Spinal cord (tissue), 10 donors: ENCODE measurements at places on chromosomes 11 and 22.

- DNase-seq, result no peak
Observed at GRCh38 chr11:18352581-18352980, 30.2 kb downstream of the GTF2H1 start.

GRCh38 chr22:46303347-46303965 is 6.8 kb downstream of the GTSE1 start:
- no peak for DNase-seq

- DNase-seq, result peak; percentile 20
Observed at GRCh38 chr11:68584097-68584496, 100.2 kb upstream of the GAL start.

- no peak for DNase-seq
Observed at GRCh38 chr11:33259869-33260268, 2.7 kb downstream of the HIPK3 start.

GRCh38 chr11:90204832-90205646 is 17.8 kb downstream of the CHORDC1 start:
- peak; percentile 21 for DNase-seq

GRCh38 chr11:21771097-21771496 is 421.8 kb upstream of the ANO5 start:
- DNase-seq, result peak; percentile 67

GRCh38 chr22:20026996-20027601 is 6.2 kb downstream of the TANGO2 start:
- DNase-seq, result no peak

DNA sequence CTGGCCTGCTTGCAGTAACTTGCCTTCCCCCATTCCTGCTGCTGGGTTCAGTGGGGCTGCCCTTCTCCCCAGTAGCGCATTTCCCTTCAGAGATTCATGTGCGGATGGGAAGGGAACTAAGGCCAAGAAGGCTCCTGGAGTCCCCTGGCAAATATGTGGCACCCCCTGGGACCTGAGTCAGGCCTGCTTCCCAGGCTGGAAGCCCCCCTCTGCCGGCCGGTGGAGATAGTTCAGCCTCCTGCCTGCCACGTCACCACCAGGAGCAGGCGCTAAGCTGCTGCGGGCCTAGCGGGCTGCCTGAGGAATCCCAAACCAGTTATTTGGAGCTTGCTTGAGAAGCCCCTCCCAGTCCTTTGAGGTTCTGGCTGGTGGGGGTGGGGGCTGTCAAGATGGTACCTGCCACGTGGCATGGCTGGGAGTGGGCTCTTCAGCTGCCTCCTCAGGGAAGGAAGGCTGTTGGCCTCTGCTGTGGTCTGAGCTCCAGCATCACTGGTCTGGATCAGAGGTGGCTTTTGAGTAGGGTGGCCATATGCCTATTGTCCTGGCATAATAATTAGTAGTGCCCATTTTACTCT is 2.0 kb downstream of the SERPINH1 start:
- no peak for DNase-seq

GRCh38 chr11:8913961-8914660 is 3.1 kb downstream of the AKIP1 start:
- DNase-seq, result peak; percentile 90

GRCh38 chr22:45397806-45398205 is 15.6 kb downstream of the SMC1B start:
- DNase-seq, result no peak

DNA sequence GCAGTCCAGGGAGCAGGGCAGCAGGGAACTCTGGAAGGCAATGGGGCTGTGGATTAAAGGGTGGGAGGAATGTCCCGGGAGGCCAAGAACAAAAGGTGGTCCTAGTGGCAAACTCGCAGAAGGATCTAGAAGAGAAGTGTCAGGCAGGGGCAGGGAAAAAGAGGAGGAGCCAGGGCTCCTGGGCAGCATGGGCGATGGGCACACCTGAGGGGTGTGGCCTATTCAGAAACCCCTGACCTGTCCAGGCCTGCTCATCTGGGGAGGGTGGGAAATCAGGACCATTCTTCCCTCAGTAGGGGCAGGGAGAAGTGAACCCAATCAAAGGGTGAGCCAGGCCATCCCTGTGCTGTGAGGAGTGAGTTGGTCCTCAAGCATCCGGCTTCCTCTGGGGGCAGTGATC is 108.6 kb downstream of the TRIM29 start:
- DNase-seq, result no peak

- DNase-seq, result no peak
Observed at GRCh38 chr11:92954003-92954402, 15.4 kb upstream of the MTNR1B start.

- DNase-seq, result no peak
Observed at GRCh38 chr11:2853997-2854560, 31.5 kb downstream of the CDKN1C start.

DNA sequence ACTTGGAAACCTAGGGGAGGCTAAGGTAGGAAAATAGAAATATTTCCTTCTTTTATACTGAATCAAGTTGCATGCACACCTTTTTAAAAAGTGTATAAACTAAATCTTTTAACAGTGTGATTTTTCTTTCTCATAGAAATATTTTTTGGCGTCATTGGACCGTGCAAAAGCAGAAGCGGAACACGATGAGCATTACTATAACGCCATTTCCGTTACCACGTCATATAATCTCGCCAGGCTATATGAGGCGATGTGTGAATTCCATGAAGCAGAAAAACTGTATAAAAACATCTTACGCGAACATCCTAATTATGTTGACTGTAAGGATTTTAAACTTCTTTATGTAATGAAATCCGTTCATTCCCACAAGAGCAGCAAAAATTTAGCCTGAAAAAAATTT is 13.4 kb downstream of the CTR9 start:
- no peak for DNase-seq

DNA sequence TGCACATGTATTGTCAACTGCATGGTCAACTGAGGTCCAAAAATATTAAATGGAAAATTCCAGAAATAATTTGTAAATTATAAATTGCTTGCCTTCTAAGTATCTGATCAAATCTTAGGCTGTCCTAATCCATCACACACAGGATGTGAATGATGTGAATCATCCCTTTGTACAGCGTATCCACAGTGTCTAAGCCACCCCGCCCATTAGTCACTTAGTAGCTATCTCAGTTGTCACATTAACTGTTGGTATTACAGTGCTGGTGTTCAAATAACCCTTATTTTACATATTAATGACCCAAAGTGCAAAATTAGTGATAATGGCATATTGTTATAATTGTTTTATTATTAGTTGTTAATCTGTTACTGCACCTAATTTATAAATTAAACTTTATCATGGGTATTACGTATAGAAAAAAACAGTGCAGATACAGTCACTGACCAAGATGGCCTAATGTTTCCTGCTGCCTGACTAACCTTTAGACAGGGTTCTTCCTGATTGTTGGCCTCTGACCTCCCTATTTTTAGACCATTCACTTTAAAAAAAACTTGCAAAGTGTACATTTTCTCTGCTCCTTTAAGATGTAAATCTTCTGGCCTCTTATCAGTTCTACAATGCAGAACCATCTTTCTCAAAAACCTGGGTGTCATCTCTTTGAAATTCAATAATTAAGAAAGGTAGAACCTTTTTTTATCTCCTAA is 2.9 kb upstream of the SVIP start:
- no peak for DNase-seq

DNA sequence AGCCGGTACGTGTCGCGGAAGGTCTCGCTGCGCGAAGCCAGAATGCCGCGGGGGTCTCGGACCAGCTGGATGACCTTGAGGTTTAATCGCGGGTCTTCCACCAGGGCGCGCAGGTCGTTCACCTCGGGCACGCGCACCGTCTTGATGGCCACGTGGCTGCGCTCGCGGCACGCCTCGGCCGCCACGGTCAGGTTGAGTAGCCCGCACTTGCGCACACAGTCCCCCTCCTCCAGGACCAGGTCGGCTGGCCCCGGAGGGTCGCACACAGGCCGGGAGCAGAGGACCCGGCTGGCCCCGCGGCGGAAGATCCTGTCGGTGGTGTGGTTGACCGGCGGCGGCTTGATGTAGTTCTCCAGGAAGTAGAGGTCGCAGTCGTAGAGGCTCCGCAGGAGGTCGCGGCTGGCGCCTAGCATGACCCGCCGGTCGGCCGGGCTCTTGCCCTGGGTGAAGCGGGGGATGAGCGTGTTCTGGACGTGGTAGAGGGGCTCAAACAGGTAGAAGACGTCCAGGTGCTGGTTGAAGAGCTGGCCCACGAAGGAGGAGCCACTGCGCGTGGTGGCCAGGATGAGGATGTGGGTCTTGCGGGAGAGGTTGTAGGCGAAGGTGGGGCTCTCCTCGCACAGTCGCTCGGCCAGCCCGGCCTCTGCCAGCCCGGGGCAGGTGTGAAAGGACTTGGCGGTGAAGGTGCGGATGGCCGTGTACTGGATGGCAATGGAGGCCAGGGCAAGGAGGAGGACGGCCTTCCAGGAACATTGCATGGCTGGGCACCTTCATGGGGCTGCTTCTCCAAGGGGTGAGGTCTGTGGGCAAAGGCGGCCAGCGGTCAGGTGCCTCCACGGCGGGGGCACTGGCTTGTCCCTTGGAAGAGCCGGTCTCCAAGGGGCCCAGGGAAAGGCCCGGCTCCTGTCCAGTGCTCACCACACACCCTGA is 15.0 kb downstream of the CHST1 start:
- DNase-seq, result no peak

DNA sequence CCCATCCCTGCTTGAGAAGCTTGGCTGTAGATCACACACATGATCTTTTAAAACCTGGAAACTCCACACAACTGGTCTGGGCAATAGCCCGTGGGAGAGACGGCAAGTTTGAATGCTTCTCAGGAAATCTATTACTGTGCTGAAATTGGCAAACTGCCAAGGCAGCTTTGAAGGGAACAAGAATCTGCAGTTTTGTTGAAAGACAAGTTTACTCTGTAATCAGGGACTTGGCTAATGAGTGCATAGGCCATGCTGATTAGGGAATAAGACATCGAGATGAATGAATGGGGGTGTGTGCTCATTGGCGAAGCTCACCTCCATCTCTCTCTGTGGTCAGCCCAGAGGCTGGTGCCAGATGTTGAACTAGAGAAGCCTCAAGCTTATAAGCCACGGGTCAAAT is 218.8 kb downstream of the HIPK3 start:
- peak; percentile 92 for DNase-seq

DNA sequence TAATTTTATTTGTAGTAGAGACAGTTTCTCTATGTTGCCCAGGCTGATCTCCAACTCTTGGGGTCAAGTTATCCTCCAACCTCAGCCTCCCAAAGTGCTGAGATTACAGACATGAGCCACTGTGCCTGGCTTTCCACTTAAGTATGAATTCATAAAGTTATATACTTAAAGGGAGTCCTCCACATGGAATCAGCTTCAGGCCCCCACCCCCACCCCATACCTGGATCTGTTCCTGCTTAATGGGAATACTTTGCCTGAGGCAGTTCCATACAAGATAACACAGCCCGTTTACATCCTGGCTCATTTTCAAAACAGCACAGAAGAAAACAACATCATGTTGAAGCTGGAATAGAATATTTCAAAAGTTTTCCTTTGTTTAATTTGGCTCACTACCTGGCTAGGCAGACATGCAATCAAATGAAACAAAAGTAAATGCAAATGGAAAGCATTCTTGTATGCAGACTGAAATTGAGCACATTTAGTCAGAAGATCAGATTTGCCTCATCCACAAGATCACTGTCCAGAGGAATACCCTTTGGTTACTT is 82.4 kb downstream of the FAT3 start:
- DNase-seq, result no peak

GRCh38 chr11:65781962-65782815 is 1.4 kb upstream of the AP5B1 start:
- DNase-seq, result no peak

- DNase-seq, result no peak
Observed at GRCh38 chr11:121553806-121554205, 101.0 kb upstream of the SORL1-AS1 start.

GRCh38 chr11:3920148-3920852 is 64.8 kb downstream of the STIM1 start:
- DNase-seq, result no peak

- no peak for DNase-seq
Observed at GRCh38 chr11:129368889-129369672, 6.6 kb upstream of the BARX2 start.

DNA sequence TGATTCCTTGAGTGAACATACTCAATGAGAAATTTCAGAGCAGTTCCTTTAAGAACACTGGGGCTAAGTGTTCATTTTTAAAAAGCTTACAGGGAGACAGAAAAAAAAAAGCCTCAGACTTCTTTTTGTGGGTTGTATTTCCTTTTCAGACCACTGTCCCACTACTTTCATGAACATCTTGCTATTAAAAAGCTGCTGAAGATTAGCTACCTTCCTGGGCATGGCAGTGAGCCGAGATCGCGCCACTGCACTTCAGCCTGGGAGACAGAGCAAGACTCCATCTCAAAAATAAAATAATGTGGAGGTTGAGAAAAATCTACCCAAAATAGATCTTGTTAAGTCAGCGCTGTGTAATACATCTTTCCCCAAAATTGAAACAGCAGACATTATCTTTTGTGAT is 10.8 kb downstream of the TRAF6 start:
- no peak for DNase-seq

DNA sequence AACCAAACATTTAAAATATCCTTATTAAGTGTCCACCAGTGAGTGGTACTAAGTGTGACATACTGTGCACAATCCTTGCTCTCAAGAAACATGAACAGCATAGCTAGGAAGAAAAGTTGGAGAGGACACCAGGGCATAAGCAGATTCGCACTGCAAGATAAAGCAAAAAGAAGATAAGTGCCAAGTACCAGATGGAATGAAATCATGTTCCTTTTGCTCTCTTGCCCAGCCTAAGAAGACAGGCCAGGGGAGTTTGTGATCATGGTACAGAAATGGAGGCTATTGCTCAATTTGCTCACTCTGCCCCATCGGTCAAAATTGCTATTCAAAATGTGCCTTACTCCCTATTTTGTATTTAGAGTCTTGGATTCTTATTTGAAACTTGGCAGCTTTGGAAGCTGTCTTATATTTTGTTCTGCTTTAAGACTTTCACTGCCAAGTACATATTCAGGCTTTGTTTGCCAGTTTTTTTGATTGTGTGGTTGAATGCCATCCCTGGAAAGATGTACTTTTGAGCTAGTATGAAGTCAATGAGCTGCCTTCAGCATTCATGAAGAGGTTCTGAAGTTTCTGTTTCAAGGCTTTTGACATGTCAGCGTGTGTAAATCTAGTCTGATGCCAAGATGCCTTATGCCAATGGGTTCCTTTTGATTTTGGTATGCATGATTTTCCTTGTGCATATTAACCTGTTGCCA is 90.3 kb downstream of the PAX6 start:
- peak; percentile 91 for DNase-seq

DNA sequence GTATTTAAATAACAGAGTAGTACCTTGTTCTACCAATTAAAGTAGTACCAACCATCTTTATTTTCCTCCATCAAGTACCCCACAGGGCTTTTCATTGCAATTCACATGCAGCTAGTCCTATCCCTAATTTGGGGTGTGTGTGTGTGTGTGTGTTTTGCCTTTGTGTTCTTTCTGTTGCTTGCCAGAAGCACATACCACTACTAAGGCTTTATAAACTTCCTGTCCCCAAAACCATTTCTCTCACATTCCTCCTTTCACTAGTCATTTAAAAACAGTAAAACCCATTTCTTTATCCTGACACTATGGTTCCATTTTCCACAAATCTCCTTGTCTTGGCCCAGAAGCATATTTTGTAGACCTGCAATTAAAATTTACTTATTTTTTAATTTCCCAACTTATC is 54.6 kb downstream of the SLC36A4 start:
- DNase-seq, result no peak

GRCh38 chr11:76090174-76090573 is 116.1 kb downstream of the WNT11 start:
- no peak for DNase-seq
